Activated CD4-positive, alpha-beta T cell treated with anti-CD3 and anti-CD28 coated beads for 4 hours (primary cell): ENCODE measurements at places on chromosomes 4 and X.

GRCh38 chr4:182203872-182204411, 39.3 kb upstream of the TENM3 start:
- no peak for DNase-seq

DNA sequence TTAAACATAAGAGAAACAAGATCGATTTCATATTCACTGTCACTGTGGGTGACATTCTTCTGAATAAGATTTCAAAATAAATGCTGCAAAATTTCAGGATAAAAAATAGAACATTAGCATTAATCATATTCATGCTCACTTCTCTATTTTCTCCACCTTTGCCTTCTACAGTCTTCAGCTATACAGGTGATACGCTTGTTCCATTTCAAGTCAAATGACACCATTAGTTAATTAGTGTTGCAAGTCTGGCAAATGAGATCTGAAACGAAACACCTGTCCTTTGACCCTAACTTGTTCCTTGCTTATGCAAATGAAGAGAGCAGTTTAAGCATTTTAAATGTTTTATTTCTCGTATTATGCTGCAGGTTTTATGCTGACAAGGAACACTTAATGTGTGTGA, 667.5 kb upstream of the MAGEB2 start:
- no peak for DNase-seq

DNA sequence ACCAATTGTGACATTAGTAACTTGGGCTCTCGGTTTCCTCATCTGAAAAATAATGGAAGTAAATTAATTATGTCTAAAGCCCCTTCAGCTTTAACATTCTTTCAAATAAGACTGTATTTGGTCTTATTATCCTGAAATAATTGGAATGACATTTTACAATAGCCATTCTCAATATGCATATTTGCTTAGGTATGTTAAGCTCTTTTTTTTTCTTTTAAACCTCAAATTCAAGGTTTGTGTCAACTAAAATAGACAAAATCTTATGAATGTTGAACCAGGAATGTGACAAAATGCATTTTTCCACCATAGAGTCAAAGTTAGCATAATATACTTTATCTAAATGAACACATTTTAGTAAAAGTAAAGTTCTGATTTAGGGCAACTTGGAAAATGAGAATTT, 34.4 kb upstream of the TET2 start:
- DNase-seq, result no peak

DNA sequence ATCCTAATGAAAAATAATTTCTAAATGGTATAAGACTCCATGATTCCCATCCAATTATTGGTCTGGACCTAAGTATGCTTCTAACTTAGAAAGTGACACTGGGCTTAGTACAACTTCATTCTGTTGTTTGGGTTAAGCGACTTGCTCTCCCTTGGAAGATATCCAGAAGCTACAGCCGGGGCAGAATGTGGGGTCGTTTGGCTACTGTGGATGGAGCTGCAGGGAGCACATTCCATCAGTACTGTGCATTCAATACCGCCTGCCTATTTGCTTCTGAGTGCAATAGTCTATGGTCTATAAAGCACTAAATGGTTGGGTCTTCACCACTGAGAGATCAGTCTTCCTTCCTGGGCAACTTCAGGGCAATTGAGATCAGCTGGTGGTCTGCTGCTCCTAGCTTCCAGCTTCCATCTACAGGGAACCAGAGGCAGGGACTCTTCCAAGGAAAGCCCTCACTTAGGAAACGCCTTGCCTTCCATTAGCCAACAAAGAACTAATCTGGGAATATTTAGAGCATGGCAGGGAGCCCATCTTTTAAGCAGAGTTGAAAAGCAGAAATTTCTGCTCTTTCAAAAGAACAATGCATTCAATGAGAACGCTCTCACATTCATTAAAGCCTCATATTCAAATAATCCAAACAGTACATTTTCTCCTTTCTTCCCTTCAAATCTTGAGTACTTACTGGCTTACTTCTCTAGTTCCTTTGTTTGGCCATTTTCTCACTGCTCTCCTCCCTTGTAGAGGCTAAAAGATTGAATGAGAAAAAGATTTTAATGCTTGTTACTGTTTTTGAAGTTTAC, 1049.9 kb upstream of the TENM3 start:
- no peak for DNase-seq

DNA sequence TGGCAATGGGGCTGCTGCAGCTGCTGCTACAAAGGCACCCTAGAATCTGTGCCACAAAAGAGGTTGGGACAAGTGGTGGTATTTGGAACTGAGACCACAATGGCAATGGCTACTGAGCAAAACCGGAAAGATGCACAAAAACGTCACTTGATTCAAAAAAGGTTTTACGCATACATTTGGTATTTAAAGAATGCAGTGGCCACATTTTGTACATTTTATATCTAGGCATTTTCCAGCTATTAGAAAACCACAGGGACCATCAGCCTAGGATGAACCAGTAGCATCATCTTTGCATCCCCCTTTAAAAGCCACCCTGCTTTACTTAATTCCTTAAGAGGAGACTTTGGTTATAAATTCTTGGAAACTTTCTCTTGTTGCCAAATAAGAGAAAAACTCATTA, 104.8 kb upstream of the CXCL13 start:
- DNase-seq, result no peak

DNA sequence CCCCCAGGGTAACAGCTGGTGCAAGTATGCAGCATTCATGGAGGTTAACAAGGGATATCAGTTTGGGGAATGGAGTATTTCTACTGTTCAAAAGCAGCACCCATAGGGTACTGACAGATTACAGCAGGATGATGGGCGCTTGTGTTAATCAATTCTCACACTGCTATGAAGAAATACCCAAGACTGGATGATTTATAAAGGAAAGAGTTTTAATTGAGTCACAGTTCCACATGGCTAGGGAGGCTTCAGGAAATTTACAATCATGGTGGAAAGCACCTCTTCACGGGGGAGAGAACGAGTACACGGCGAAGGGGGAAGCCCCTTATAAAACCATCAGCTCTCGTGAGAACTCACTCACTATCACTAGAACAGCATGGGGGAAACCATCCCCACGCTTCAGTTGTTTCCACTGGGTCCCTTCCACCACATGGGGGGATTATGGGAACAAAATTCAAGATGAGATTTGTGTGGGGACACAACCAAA, 64.1 kb downstream of the TNIP2 start:
- no peak for DNase-seq

- DNase-seq, result no peak
These were observed 618.1 kb upstream of the GRIA3 start for GRCh38 chrX:122565952-122566351.

GRCh38 chr4:2792711-2793585, at the start of gene SH3BP2:
Gene SH3BP2, plus strand, starts transcription at chr4:2793085. Its CDS starts 27,533 bp downstream, at chr4:2820618.
- DNase-seq, result peak; percentile 61

DNA sequence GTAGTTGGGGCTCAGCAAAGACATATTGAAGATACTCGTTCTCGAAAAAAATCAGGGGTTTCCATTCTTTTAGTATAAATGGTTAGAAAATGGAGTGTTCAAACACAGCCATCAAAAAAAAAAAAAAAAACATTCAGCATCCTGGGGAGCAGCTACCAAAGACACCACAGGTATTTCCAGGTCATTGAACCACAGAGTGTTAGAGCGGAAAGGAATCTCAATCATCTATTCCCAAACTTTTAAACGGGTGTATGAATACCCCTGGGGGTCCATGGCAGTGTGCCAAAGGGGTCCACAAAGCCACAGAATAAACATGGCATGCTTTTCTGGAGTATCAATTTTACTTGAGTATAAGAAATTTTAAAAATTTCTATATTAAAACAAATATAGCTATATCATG, 6.9 kb upstream of the FGF16 start:
- no peak for DNase-seq

- no peak for DNase-seq
These were observed 26.4 kb downstream of the MOSPD2 start for GRCh38 chrX:14899607-14900006.

GRCh38 chr4:2289955-2290333, 28.0 kb upstream of the MXD4 start:
- no peak for DNase-seq

DNA sequence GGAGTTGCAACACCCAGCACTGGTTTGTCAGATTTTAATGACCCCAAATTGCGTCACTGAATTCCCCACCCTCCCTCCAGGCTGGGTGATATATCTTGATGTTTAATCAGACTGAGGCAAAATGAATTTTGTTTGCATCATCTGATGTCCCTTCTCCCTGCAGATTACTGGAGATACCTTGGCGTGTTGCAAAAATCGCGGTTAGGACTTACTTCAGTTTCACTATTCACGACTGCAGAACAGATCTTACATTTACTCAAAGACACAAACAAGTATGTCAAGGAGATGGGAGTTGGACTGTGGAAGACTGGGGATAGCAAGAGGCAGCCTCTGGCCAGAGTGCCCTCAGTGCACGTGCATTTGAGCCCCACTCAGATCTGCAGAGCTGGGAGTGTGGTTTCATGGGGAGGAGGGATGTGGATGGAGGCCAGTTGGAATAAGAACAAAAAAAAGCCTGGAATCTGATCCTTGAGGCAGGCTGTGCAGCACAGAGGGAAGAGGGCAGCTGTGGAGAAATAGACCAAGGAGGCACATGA, 92.2 kb upstream of the MTM1 start:
- no peak for DNase-seq

- DNase-seq, result no peak
These were observed 13.3 kb downstream of the RAB9A start for GRCh38 chrX:13702111-13702789.

DNA sequence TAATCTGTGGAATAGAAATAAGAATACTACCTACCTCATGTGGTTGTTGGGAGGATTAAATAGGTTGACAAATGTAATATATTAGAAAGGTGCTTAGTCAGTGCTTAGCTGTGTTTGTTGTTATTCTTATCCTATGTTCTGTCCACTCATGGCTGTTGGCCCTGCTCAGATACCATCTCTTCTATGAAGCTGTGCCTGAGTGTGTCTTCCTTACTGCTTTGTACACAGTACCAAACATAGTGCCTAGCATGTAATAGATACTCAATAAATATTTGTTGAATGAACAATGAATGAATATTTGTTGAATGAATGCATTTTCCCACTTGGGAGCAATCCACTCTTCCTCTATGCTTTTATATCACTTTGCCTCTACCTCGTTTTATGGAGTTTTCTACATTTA, 57.2 kb downstream of the NHS start:
- no peak for DNase-seq

DNA sequence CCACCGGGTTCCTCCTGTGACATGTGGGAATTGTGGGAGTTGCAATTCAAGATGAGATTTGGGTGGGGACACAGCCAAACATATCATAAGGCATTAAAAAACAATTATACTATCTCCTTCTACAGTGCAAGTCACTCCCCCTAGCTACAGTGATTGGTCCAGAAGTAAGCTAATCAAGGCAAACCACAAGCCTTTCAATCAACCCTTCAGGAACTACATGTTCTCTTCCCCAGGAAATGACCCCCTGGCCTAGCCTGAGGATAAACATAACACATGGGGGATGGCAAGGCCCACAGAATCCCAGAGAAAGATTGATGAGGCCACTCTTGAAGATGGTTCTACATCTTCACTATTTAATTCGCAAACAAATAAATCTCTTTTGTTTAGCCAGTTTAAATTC, 25.2 kb upstream of the FAM241A start:
- DNase-seq, result no peak

DNA sequence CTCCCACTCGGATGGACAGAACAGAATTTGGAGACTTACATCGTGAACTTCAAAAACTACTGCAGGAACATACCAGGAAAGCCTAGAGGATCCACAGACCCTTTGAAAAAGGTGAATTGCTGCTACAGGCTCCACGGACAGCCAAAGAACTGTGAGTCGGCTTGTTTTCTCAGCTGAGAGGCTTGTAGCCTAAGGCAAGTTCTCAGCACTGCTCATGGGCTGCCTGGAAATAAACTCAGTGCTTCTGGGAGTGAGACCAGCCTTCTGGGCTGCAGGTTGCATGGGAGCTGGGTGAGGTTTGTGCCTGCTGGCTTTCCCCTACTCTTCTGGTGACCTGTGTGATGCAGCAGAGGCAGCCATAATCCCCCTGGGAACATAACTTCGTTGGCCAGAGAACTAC, 1397.6 kb downstream of the FAM133A start:
- no peak for DNase-seq

DNA sequence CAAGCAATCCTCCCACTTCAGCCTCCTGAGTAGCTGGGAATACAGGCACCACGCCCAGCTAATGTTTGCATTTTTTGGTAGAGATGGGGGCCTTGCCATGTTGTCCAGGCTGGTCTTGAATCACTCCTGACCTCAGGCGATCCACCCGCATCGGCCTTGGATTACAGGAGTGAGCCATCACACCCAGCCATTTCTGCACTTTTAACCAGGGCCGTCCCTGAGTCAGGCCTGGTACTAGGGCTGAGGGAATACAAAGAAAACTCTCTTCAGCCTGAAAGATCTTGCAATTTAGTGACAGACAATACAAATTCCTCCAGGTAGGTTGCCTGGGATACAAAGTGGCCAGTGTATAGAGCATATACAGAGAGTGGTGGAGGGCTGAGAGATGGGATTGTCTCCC, 65.8 kb downstream of the BCOR start:
- no peak for DNase-seq

DNA sequence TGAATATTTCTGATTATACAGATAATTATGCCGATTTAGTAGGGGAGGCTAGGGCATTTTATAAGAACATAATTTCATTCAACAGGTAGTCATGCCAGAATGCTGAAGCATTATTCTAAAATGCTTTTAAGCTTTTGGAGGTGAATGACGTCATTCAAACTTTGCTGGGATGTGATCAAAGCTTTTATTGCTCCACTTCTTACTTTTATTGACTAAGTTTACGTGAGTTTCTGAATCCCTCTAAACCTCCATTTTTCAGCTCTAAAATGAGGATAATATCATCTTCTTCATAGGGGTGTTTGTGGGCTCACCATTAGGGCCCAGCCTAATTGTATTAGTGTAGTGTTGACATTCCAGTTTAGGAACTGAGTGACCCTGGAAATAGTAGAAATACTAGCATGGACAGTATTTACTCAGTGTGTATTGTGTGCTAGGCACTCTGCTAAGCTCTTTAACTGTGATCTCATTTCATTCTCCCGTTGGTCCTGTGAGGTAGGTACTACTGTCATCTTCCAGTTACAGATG, 3.0 kb downstream of the WWC2 start:
- no peak for DNase-seq

DNA sequence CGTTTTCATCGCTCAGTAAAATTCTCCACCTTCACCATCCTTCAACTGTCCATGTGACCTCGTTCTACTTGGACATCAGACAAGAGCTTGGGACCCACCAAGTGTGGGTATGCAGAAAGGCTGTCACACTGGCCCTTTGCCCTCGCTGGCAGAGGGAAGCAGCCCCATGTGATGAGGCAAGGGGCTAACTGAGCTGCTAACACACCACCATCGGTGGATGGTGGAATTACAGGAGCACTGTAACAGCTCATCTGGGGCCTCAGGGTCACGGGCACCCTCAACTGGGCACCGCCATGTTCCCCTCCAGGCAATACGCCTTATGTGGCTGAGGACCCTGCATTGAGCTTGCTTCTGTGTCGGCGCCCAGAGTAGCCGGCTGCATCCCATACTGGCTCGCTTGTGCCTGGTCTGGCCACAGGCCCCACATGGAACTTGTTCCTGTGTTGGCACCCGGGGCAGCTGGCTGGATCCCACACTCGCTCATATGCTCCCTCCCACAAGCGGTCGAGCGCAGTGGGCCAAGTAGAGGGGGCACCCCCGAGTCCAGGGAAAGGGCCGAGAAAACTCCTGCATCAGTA, 109.5 kb downstream of the TAB3 start:
- no peak for DNase-seq

- no peak for DNase-seq
These were observed 45.1 kb downstream of the RPS3A start for GRCh38 chr4:151144329-151145072.
